ENCODE measurements at places on chromosomes 3 and 15. TPM values are rescaled to one million over a fixed set of nuclear protein-coding genes. Genes with fewer than 3 reads are reported as not detected.

Gene INKA1
- total RNA-seq: 0.84 TPM

Gene SYNPR
- total RNA-seq: 0.59 TPM

Gene BUB1B
- 129 TPM for total RNA-seq

Gene CASR
- not detected for total RNA-seq

Gene RCCD1
- total RNA-seq: 27.6 TPM

Gene COL6A5
- not detected for total RNA-seq

Gene TRIM71
- 106 TPM for total RNA-seq

Gene COMMD4
- total RNA-seq: 36.4 TPM

Gene NEK10
- total RNA-seq: 0.54 TPM

Gene CCDC13
- not detected for total RNA-seq

Gene ARIH1
- 53.5 TPM for total RNA-seq

Gene HYKK
- total RNA-seq: 2.0 TPM

Gene SHC4
- total RNA-seq: 2.2 TPM

Gene KCNH8
- 2.3 TPM for total RNA-seq

Gene CTXN2
- 0.60 TPM for total RNA-seq

Gene SEC61A1
- 79.1 TPM for total RNA-seq

Gene LMOD3
- total RNA-seq: not detected

Gene MRPL3
- 148 TPM for total RNA-seq

Gene P2RY1
- total RNA-seq: 3.9 TPM

Gene GABRG3
- 1.7 TPM for total RNA-seq

Gene CMTM7
- 11.4 TPM for total RNA-seq

Gene IL17RD
- total RNA-seq: 33.6 TPM

Gene KIF7
- total RNA-seq: 15.7 TPM

Gene MIX23
- total RNA-seq: 52.9 TPM

Gene POC1A
- total RNA-seq: 18.7 TPM

Gene GOLGA8S
- total RNA-seq: not detected

Gene SKOR1
- total RNA-seq: 0.09 TPM

Gene ISLR2
- total RNA-seq: not detected

Gene SNX22
- 6.4 TPM for total RNA-seq

Gene CEP97
- total RNA-seq: 46.1 TPM

Gene SPSB4
- 10.7 TPM for total RNA-seq

Gene ST8SIA2
- total RNA-seq: 13.6 TPM

Gene CCDC80
- 14.7 TPM for total RNA-seq

Gene MYH15
- total RNA-seq: 0.12 TPM

Gene C3orf18
- 15.6 TPM for total RNA-seq

Gene KLF13
- total RNA-seq: 25.1 TPM

Gene C3orf85
- not detected for total RNA-seq

Gene ANKRD34C
- total RNA-seq: not detected

Gene SLC25A20
- 4.3 TPM for total RNA-seq

Gene DBR1
- total RNA-seq: 20.2 TPM

Gene TMF1
- 14.6 TPM for total RNA-seq

Gene ASB14
- total RNA-seq: not detected

Gene ALPK3
- total RNA-seq: 9.5 TPM

Gene DOCK3
- 11.1 TPM for total RNA-seq

Gene CILP
- total RNA-seq: 0.22 TPM

Gene COL8A1
- total RNA-seq: not detected

Gene PLAAT1
- 5.0 TPM for total RNA-seq

Gene TMED3
- 48.6 TPM for total RNA-seq

Gene STRIT1
- not detected for total RNA-seq

Gene ITIH1
- not detected for total RNA-seq

Gene WDR76
- total RNA-seq: 32.6 TPM

Data from neural progenitor cell (in vitro differentiated cells).